ENCODE measurements at places on chromosomes 2 and 18.

- DNase-seq: no peak
Observed at GRCh38 chr2:102040229-102040628, 48.5 kb downstream of the IL1R2 start.

GRCh38 chr2:5042666-5043440 is 649.3 kb upstream of the SOX11 start:
- DNase-seq: no peak

DNA sequence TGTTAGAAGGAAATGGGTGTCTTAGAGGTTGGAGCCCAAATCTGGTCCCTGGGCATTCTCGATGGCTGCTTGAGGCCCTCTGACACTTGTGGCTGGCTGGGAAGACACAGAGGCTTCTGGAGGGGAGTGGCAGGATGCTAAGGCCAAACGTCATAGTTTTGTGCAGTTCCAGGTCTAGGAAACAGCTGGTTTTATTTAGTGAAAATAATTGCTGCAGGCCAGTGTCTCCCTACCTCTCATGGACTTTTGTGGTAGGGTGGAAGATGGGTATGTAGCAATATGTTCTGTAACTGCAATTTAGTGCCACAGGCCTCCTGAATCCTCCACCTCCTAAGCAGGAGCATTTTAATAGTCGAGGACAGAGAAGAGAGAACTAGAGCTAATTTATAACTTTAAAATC is 32.2 kb upstream of the SPRED2 start:
- no peak for DNase-seq

- no peak for DNase-seq
Observed at GRCh38 chr2:20832606-20833005, 9.7 kb upstream of the LDAH start.

- DNase-seq: no peak
Observed at GRCh38 chr2:118696786-118697465, 150.5 kb downstream of the EN1 start.

- DNase-seq: no peak
Observed at GRCh38 chr2:170969030-170969429, 40.0 kb downstream of the GORASP2 start.

- DNase-seq: peak; percentile 39
Observed at GRCh38 chr2:121080013-121080772, 204.8 kb downstream of the TFCP2L1 start.

DNA sequence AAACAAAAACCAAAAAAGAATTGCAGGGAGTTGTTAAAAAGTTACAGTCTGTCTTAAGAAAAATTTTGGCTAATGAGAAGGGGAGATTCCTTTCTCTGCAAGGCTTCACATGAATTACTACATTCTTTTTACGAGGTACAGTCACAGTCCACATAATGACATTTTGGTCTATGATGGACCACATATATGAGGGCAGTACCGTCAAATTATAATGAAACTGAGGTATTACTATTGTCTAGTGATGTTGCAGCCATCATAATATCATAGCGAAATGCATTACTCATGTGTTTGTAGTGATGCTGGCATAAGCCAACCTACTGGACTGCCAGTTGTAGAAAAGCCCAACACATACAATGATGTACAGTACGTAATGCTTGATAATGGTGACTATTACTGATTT is 12.5 kb downstream of the SERPINB7 start:
- DNase-seq: no peak

- DNase-seq: no peak
Observed at GRCh38 chr18:2997429-2997828, 15.5 kb downstream of the LPIN2 start.

DNA sequence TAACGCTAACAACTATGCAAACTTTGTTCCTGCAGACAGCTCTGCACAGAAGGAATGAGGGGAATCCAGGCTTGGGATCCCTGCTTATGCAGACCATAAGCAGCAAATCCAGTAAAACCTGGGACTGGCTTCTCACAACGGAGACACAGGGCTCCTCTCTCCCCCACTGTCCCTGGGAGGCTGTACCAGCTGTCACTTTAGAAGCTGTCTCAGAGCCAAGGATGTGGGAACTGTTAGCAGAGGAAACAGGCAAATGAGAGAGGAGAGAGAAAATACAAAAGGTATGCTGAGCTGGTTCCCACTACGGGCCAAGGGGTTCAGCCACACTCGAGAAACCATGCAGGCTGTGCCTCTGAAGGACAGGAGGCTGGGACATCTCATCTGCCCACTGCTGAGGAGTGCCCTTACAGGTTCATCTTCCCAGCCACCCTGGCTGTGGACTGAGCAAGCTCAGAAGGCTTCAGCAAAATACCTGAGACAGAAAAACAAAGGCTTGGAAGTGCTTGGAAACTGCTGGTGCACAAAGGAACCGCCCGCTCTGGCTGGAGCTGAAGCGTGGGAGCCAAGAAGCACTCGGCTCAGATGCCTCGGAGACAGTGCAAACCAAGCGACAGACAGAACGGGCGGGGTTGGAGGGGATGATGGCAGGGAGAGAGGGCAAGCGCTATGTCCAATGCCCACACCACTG is 72.5 kb downstream of the FAM210A start:
- DNase-seq: no peak

DNA sequence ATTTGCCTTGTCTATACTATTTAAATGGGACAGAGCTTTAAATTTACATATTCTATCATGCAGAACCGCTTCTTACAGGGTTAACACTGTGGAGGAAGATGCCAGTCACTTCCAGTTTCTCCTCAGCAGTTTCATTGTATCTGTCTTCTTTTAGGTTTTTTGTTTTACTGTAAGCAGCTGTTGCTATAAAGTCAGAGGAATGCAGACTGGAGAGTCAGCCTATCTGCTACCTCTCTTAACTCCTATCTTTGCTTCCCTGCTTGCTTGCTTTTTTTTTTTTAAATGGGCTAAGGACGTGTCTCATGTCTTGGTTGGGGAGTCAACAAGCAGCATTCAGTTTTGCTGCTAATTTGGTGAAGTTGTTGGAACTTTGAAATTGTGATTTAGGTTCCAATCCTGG is 8.9 kb downstream of the EPC2 start:
- DNase-seq: no peak

DNA sequence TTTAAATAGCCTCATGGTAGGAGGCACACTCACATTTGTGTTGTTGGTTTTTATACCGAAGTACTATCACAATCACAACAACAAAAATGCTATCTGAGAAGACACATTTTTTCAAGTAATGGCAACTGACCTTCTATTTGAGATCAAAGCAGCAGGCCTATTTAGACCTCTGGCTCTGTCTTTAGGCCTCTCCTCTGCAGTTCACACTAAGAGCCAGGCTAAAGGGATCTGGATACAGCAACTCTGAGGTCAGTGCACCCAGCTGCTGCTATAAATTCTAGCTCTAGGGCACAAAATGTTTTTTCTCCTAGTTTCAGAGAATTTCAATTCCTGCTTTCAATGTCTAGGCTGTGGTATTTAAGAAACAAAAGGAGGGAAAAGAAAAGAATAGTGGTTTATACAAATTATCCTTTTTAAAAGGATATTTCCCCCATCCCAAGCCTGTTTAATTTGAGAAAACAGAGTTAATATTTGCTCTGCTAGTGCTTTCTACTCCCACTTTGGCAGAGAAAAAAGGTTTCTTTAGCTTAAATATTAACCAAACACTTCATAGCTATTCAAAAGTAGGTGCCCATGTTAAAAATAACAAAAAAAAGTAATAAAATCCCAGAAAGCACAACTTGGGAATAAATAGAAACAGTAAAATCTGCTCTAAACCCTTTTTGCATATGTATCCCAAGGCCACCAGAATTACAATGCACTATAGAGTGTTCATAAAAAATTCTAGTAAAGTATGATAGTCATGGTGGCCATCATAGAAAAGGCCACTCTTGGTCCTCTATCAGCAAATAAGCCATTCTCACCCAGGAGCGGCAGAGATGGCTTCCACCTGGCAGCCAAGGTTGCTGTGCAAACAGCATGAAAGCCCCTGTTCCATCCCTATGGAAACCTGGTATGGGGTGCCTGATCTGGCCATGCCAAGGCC is 293.6 kb upstream of the SESTD1 start:
- no peak for DNase-seq

- DNase-seq: no peak
Observed at GRCh38 chr18:48707636-48708296, 168.9 kb downstream of the CTIF start.

DNA sequence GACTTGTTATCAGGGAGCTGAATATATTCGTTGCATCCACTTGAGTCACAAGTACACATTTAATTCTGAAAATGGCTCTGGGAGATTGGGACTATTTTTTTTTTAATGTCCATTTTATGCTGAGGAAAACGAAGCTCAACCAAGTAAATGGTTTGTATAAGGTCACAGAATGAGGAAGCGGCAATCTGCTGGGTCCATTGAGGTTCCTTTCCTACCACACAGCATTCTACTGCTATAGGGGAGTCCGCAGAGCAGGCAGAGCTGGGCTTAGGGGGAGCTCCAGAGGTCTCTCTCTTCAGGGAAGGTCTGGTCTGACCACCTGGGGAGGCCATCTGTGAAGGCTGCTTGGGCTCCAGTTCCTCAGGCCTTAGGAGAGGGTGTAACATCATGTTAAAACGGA is 77.9 kb downstream of the MCFD2 start:
- no peak for DNase-seq

DNA sequence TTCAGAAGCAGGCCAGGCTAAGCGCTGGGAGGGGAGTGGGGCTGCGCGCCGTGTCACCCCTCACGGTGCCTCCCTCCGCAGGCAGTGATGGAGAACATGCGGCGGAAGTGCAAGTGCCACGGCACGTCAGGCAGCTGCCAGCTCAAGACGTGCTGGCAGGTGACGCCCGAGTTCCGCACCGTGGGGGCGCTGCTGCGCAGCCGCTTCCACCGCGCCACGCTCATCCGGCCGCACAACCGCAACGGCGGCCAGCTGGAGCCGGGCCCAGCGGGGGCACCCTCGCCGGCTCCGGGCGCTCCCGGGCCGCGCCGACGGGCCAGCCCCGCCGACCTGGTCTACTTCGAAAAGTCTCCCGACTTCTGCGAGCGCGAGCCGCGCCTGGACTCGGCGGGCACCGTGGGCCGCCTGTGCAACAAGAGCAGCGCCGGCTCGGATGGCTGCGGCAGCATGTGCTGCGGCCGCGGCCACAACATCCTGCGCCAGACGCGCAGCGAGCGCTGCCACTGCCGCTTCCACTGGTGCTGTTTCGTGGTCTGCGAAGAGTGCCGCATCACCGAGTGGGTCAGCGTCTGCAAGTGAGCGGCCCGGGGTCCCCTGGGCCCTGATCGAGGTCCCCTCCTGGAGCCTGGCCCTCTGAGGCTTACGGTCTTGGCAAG is 12.2 kb downstream of the WNT10A start:
- DNase-seq: peak; percentile 36

GRCh38 chr2:178917555-178917954 is 110.3 kb upstream of the TTN start:
- DNase-seq: no peak

GRCh38 chr2:231707927-231708772 is at the start of gene PTMA:
Gene PTMA (plus strand): TSS chr2:231708525. CDS start chr2:231708707, 182 bp downstream.
- peak; percentile 100 for DNase-seq

GRCh38 chr2:96407041-96407918 is 71.7 kb downstream of the NCAPH start:
- peak; percentile 84 for DNase-seq

GRCh38 chr2:200705305-200706041 is 106.2 kb upstream of the BZW1 start:
- DNase-seq: peak; percentile 43

- DNase-seq: no peak
Observed at GRCh38 chr2:137705296-137705695, 259.0 kb upstream of the HNMT start.

GRCh38 chr2:44836174-44836573 is 105.3 kb upstream of the SIX3 start:
- DNase-seq: no peak

DNA sequence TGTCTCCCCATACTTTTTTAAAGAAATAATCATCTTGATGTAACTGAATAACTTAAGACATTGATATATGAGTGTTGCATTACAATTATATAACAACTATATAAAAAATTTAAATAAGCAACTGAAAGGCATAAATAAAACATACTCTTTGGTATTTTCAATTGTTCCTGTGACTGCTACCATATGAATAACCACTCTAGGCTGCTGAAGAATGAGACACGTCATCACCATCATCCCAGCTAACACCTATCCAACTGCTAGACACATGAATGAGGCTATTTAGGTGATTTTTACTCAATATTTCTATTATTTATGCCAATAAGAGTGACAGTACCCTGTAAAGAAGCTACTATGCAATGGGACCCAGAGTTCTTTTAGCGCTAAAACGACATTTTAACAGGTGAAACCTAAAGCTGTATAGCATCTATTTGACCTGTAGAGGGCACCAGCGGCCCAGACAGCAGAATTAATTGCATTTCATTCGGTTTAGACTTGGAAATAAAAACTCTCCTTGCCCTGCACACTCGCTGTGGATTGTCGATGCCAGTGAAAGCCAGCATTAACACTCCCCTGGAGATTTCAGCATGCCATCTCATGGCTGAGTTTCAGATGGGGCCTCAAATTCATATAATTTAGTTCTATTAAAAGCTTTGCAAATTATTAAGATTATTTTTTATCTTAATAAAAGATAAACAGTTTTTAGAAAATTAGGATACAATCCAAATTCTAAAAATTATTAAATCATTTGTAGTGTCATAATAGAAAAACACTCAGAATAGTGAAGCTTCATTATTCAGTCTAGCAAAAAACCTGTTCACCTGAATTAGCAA is 89.4 kb upstream of the MAP2 start:
- peak; percentile 60 for DNase-seq

- DNase-seq: no peak
Observed at GRCh38 chr2:73243884-73244570, 9.9 kb downstream of the CCT7 start.

DNA sequence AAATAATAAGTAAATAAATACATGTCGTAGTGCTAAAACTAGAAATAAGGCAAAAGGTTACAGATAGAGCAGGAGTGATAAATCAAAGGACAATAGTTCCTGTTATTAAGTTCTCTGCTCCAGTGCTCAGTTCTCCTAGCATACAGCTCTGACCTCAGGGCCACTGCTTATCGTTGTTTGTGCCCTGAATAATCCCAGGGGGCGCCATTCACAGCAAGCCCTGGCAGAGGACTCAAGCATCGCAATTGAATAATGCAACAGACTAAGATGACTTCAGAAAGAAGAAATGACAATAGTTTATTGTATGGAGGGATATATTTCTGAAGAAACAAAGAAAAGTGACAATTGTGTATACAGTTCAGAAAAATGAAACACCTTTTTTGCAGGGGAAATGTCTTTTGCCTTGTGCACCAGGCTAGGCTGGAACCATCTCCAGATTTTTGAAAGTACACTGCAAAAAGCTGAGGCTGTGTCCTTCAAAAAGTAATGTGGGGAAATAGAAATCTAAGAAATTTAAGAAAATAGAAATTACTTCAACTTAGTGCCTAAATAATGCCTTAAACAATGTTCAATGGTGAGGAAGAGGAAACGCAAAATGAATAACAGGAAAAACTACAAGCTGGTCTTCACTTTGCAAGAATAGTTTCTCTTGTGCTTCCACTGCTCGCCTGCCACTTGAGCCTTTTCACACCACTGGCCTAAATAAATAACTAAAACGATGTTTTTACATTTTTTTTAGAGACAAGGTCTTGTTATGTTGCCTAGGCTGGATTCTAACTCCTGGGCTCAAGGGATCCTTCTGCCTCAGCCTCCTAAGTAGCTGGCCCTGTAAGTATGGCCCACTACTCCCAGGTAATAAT is 19.0 kb upstream of the CCNYL1 start:
- DNase-seq: no peak

All from anterior cingulate cortex (tissue), 58 donors.